ENCODE measurements at places on chromosomes 2 and 18.

GRCh38 chr2:39547811-39548719 is 111.0 kb upstream of the MAP4K3 start:
- no peak for DNase-seq

DNA sequence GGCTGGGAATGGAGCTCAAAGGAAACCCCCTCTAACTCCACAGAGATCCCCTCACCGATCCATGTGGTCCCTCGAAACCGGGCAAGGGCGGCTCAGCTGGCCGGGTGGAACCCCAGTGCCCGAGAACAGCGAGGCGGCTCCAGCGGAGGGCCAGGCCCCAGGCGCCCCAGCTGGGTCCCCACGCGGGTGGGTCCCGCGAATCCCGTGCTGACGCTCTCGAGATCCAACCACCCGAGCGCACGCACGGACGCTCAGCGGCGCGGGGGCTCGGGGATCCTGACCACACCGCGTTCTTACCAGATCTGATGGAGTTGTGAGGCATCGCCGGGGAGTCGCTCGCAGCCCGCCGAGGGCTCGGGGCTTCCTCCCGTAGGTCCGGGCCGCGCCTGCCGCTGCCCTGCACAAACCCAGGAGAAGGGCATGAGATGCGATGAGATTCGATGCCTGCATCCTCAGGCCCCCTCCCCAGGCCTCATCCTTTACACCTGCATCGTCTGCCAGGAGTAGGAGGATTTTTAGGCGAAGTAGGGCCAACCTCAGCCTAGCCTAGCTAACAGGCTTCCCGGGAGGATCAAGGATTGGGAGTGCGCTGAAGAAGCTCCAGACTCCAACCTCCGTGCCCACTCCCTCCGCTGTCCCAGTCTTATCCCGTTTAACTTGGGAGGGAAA is 514 bp downstream of the PAX8 start:
- no peak for DNase-seq

- DNase-seq, result no peak
Observed at GRCh38 chr18:8411492-8411891, 197.7 kb upstream of the RAB12 start.

GRCh38 chr18:23114171-23114881 is 21.0 kb upstream of the CABLES1 start:
- DNase-seq, result no peak
